NCI-H748 treated with DMSO at 0.1 percent for 48 hours (cell line): ENCODE measurements at places on chromosomes 1 and 21.
A peak's percentile ranks its signal among the peaks of the same experiment; 100 is the strongest.

GRCh38 chr1:14511796-14512585 is 86.5 kb upstream of the KAZN start:
- no peak for DNase-seq

- no peak for DNase-seq
Measured at GRCh38 chr1:10155087-10155712, 55.2 kb upstream of the KIF1B start.

DNA sequence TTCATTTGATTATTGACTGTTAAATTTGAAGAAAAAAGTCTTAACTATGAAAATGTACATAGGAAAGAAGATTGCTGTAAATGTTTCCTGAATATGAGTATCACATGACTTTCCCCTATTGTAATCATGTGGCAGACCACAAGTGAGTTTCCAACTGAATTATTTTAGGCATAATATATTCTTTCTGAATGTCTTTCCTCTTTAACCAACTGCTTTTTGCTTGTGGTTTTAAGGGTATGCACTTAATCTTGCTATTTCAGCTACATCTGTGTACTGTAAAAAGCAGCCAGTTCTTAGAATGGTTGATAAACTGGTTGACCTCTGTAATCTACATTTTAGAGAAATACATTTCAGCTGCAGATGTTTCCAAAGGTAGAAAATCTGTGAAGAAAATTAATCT is 400.7 kb downstream of the NEGR1 start:
- no peak for DNase-seq

- DNase-seq = no peak
Measured at GRCh38 chr1:64006276-64007051, 197.0 kb upstream of the UBE2U start.

- no peak for DNase-seq
Measured at GRCh38 chr21:38326429-38326828, 69.6 kb downstream of the KCNJ15 start.

DNA sequence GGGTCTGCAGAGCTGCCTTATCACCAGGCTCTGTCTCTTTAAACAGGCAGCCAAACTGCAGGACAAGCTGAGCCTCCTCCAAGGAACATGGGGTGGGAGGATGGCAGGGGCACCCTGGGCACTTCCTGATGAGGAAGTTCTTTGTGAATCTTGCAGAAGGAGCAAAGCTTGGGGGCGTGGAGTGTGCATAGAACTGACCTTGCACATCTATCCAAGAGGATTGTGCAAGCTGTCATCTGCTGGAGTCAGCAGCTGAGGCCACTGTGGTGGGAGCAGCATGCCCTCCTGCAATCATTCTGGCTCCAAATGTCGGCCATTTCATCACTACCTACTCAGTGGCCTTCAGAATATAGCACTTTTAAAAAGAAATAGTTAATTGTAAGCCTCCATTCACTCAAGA is 182.2 kb downstream of the AJAP1 start:
- DNase-seq = no peak

GRCh38 chr1:171985639-171986038 is 144.3 kb downstream of the DNM3 start:
- DNase-seq = no peak

GRCh38 chr21:35367553-35367952 is 318.5 kb upstream of the RUNX1 start:
- peak; percentile 90 for DNase-seq

DNA sequence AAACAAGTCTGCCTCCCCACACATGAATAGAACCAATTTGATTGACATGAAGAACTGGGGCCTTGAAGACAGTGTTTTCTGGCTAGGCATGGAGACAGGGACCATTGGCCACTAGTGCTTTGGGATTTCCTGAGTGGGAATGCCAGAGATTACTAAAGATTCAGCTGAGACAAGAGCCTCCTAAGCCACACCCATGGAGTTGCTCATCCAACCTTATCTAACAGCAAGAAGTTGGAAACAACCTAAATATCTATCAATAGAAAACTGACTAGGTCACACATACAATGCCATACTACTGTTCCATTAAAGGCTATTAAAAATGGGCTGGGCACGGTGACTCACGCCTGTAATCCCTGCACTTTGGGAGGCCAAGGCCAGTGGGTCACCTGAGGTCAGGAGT is 184.1 kb downstream of the ZBTB18 start:
- DNase-seq = no peak

DNA sequence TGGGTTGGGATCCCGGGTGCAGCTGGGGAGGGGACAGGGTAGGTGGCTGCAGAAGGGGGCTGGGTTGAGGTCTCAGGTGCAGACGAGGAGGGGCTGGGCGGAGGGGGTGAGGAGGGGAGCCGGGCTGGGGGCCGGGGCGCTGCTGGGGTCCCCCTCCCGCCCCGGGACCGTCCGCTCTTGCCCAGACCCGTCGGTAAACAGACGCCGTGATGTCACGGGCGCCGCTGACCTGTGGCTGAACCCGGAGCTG is 22.3 kb downstream of the DHRS3 start:
- no peak for DNase-seq

DNA sequence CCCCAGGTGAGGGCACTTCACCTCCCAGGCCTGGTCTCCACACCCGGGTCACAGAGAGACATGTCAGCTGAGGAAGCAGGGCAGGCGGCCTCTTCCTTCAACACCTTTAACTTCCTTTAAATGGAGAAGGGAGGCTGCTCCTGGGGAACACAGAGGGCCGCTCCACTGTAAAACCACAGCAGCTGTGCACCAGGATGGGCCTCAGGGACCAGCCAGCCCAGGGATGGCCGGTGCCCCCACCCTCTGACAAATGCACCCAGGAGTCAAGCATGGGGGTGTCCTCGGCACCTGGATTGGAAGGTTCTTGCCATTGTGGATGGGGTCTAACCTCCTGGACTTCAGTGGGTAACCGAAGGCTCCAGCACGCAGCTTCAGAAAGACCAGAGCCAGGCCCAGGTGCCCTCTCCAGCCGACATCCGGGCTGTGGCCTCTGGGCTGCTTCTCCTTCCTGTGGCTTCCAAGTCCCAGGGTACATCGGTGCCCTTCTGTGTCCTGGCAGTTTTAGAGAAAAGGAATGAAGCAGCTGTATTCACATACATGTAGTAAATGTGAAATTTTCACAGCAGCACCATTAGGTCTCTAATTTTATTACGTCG is 121.7 kb upstream of the COL6A1 start:
- DNase-seq = no peak

- DNase-seq = no peak
Measured at GRCh38 chr1:97646071-97646470, 274.8 kb downstream of the DPYD start.

GRCh38 chr1:226365831-226366231 is 42.1 kb downstream of the PARP1 start:
- no peak for DNase-seq

DNA sequence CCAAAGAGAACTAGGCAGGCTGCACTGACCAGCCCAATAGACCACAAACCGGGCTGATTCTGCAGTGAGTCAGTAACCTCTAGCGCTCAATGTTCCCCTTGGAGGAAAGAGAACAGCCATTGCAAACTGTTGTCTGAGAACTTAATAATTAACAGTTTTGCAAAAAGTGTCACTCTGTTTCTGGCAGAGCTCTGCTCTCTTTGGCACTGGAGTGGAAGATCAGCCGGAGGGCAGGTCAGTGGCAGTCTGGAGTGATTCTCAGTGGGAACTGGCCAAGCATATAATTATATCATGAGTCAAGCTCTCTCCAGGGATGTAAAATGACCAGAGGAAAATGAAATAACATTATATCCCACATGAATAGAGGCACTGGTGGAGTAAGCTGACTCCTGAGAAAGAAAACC is 238.3 kb downstream of the HLX start:
- DNase-seq = no peak

GRCh38 chr1:237817277-237817676 is 73.4 kb downstream of the ZP4 start:
- DNase-seq = no peak

GRCh38 chr1:60575326-60575977 is 501.9 kb upstream of the C1orf87 start:
- DNase-seq = no peak

DNA sequence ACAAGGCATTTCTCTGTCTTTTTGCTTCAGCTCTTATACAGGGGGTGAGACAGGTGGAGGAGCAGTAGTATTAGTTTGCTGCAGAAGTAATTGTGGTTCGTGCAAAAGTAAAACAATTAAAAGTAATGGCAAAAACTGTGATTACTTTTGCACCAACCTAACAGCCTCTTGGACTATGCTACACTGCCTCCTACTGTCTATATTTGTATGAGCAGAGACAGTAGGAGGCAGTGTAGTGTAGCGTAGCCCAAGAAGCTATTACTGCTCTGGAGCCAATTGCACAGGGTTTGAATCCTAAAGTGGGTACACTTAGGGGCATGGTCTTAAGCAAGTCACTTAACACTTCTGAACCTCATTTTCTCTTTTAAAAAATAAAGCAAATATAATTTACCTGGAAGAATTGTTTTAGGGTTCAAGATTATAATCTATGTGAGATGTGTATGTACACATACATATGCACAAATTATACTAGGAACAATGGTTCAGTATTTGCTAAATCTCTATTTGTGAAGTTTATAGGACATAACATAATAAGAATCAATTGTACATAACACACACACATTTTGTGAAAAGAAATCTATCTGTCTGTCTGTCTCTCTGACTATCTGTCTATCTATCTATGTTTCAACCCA is 103.8 kb downstream of the BRINP3 start:
- DNase-seq = no peak

- DNase-seq = peak; percentile 33
Measured at GRCh38 chr1:65265651-65266351, 43.5 kb upstream of the DNAJC6 start.

GRCh38 chr1:183585038-183585437 is 5.2 kb downstream of the NCF2 start:
- DNase-seq = no peak

DNA sequence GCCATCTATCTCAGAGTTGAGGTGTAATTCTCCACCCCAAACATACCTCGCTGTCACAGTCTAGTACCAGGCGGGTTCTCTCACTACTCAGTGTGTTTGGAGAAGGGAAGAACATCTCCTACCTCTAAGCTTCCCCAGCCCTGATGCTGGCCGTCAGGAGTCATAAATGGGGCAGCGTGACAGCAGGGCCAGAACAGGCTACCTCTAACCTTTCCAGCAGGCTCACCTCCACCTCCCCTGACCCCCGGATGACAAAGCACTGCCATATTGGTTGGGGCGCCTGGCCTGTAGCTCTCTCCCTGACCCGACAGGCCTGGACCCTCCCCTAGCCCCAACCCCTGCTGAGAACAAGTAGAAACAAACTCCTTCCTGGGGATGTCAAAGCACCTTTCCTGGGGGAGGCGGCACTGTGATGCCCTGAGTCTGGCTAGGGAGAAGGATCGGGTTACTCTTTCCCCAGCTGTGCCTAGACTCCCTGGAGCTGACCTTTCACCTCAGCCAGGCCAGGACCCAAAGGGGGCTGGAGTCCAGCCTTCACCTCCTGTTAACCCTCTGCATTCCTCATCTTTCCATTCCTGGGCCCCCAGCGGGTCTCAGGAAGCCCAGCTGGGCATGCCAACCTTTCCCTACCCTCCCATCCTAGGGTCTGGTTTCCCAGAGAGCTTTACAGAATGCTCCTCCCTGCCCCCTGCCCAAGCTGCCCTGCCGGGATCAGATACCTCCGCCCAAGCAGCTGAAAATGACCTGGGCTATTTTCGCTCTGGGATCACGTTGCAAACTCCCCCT is 34.2 kb downstream of the AHDC1 start:
- DNase-seq = no peak

DNA sequence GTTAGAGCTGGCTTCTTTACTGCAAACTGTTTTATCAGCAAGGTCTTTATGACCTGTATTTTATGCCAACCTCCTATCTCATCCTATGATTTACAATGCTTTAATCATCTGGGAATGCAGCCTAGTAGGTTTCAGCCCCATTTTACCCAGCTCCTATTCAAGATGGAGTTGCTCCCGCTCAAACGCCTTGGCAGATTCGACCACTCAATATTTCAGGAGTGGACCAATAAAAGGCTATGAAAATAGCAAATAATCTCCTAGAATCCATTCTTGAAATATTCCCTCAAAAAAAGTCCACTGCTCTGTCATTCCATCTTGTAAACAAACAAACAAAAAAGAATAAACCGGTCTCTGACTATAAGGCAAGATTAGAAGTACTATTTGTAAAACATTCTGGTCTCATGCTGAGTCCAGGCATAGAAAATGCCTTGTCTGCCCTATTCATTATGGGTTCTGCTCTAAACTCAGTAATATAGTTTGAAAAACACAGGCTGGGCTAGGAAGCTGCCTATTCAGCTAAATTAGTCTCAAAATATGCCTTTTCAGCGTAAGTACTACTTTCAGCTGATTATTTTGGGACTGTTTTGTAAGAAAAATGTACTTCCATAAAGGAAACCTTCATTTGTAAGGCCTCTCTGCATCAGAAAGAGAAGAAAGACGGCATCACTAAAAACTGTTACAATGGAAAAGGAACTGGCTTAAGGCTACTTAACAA is 53.0 kb downstream of the TBX19 start:
- DNase-seq = no peak

DNA sequence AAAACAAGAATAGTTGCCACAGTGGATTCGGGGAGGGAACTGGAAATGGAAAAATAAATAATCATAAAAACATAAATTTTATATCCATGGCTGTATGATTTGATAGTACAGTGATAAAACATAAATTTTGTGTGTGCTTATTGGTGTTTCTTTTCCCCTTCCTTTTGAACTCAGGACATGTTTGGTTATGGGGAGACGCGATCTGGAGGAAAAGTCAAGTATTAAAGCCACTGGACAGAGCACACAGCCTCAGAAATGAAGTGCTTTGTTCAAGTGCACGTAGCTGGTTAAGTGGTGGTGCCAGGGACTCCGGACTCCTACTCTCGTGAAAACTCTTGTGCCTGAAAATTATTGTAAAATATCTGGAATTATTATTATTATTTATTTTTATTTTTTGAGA is 9.7 kb upstream of the HMGCS2 start:
- DNase-seq = no peak

DNA sequence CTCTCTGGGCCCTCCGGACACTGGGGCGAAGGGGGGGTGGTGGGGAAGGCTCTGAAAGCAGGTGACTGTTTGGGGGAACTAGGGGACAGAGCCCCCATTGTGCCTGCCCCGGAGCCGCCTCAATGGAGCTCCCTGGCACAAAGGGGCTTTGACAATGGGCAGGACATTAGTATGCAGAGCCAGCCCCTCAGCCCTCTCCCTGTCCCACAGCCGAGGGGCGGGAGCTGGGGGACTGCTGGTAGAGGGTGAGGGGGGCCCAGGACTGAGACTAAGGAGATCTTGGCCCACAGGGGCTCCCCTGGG is 7.8 kb downstream of the KCNJ10 start:
- DNase-seq = no peak

DNA sequence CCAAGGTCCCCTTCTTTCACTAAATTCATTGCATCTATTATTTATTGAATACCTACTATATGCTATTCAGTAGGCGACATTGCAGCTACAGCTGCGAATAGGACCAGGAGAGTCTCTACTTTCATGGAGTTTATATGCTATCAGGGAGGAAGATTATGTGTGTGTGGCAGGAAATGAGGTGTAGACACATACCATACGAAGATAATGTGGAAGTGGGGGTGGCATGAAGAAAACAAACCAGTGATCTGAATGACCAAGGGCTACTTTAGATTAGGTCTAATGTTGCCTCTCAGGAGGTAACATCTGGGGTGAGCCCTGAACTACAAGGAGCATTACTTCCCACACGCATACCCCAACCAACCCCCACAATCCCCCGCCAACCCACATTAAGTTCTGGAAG is 1.0 kb upstream of the PPIH start:
- DNase-seq = peak; percentile 88
